ENCODE measurements at places on chromosomes 7 and 10.

GRCh38 chr10:132001238-132001972 lies 19.7 kb upstream of the BNIP3 start:
- DNase-seq, result no peak

DNA sequence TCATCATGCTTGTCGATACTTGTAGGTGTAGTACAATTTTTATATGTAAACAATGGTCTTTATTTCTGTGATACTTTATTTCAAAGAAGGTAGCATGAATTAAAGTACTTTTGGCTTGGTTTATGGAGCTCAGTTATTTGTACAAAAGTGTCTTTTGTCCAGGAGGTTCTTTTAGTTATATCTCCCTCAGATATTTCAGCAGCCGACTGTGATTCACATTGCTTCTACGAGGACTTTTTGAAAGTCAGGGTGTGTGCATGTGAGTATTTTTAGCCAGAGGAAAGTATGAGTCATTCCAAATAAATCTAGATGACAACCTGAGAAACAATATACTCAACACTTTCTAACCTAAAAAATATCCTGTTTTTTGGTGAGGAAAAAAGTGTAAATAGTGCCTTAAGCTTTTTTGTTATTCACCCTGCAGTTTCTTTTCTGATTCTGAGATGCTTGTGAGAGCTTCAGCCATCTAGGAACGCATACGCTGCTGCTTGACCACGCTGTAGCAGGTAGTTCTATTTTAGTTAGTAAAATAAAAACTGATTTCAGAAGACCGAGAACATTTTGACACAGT lies 595 bp upstream of the SUN1 start:
- no peak for DNase-seq

GRCh38 chr10:71817831-71818655 lies 33.0 kb downstream of the PSAP start:
- no peak for DNase-seq

DNA sequence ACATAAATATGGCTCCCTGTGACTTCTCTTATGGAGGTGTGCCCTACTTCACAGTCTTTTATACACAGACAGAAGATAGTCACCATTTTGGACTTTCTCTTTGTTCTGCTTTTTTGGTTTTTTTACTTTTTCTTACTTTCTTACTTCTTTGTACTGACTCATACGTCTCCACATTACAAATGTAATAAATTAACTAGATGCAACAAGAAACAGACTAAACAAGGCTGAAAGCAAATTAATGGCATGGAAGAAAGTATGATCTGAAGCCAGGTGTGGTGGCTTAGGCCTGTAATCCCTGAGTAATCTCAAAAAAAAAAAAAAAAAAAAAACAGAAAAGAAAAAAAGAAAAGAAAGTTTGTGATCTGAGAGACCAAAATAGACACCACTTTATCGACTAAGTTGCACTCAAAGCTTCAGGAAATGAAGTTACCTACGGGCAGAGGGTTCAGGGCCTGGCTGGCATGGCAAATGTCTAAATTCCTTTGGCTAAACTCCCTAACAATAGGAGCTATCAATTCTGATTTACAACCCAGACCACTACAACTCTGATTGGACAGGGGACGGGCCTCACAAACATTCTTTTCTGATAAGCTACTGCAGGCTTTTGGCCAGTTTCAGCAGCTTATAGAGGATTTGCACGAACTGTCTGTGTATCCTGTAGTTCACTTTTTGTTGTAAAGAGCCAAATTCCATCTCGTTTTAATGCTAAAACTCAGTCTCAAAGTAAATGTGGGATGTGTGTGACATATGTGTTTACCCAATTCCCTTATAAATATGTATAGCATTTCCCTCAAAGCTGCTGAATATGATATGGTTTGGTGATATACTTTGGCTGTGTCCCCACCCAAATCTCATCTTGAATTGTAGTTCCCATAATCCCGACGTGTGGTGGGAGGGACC lies 129.1 kb downstream of the SEPTIN14 start:
- DNase-seq, result no peak

DNA sequence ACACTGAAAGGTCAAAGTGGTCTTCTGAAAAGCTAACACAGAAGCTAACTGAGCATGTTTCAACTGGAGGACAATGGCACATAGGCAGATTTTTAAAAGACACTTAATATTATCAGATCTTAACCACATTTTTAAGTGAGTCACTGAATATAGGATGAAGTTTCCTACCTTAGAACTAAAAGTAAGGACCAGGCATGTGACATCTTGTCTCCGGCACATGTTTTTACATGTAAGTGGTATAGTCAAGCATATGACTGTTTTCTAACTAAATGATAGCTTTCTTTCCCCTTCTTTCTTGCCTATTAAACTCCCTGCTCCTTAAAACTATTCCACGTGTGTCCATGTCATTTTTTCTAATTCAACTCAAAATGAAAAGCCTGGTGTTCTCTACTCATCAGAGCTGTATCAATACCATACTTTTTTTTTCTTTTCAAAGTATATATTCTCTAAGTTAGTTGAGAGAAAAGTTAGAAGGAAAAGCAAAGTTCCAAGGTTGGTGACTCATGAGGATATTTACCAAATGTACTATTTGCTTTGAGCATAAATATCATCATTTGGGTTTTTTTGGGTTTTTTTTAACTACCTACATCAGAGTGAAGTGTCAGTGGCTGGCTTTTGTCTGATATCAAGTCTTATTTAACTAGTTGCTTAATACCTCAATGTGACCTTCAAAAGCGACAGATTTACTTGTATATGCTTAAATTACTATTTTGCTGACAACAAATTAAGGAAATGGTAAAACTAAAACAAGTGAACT lies 127.5 kb downstream of the CRPPA start:
- DNase-seq, result no peak

- no peak for DNase-seq
Observed at GRCh38 chr7:28858206-28858605, 99.9 kb downstream of the TRIL start.

DNA sequence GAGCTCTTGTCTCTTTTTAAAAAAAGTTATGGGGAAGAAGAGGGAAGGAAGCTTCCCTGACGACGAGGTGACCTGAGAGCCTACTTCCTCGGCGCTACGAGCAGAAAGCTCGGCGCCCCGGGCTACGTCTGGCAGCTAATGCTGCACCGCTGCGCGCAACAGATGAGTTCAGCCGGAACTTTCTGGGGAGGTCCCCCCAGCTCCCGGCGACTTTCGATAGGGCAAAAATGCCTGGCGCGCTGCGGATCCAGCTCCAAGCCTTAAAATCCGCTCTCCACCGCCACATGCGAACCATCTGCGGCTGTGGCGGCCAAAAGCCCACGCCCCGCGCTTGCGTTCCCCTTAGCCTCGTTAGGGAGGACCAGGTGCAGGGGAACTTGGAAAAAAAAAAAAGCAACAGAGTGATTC lies 621 bp downstream of the P4HA1 start:
- DNase-seq, result peak; percentile 38

- DNase-seq, result no peak
Observed at GRCh38 chr7:73678862-73679261, 4.4 kb downstream of the DNAJC30 start.
